Activated T-helper 17 cell treated with anti-CD3 and anti-CD28 coated beads, Interleukin-2, amount 50 U/mL, for 72 hours (primary cell): ENCODE measurements at places on chromosomes 7 and 10.
A peak's percentile ranks its signal among the peaks of the same experiment; 100 is the strongest.

DNA sequence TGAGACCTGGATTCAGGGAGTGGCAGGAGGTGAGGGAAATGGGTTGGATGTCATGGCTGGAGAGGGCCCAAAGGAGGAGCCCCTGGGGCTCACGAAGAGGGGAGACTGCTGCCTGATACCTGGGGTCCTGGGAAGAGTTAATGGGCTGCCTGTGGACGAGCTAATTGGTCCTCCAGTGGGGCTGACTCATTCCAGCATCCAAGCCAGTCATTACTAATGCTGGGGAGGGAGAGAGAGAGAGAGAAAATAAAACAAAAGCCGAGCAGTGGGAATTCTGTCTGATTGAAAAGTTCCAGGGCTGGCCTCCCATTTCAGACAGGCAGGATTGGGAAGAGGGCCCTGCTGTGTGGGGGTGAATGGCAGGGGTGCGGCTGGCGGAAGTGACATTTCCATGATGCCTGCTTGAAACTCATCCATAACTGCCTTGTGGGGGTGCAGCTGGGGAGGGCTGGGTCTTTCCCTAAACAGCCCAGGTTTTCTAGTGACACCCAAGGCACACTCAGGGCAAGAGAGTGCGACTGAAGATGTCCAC is 297.8 kb downstream of the RPS24 start:
- ATAC-seq = no peak

DNA sequence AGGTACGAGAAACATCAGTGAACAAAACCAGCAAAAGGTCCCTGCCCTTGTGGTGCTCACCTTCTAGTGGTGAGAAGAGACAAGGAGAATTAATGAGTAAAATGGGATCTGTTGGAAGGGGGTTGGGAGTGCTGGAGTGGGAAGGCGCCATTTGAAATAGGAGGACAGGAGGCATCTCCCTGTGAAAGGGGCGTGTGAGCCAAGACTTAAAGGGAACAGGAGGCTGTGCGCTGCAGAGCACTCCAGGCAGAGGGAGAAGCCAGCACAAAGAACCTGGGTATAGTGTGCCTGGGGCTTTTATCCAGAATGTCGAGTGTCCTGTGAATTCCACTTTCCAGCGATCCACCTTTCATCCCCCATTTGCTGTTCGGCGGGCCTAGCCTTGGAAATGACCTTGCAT is 497.9 kb upstream of the GALNT17 start:
- ATAC-seq = no peak

GRCh38 chr10:133442191-133442966 is 11.4 kb upstream of the SCART1 start:
- peak; percentile 91 for ATAC-seq

DNA sequence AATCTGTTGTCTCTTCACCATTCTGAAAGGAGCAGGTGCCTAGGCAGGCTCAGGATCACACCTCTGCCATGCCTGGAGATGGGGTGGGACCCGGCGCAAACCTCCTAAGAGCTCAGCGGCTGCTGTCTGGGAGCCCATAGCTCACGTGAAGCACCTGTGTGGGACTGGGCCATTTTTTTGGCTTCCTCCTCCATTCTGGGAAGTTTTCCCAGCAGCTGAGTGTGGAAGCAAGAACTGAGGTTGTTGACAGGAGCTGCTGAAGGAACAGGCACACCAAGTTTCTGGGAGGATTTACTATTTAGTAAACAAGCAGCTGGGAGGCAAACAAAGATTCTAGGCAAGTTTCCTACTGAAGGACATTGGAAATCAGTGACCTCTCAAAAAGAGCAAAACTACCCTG is 77.3 kb downstream of the FAM13C start:
- ATAC-seq = no peak

GRCh38 chr10:78875932-78876331 is 192.8 kb upstream of the ZMIZ1 start:
- no peak for ATAC-seq

DNA sequence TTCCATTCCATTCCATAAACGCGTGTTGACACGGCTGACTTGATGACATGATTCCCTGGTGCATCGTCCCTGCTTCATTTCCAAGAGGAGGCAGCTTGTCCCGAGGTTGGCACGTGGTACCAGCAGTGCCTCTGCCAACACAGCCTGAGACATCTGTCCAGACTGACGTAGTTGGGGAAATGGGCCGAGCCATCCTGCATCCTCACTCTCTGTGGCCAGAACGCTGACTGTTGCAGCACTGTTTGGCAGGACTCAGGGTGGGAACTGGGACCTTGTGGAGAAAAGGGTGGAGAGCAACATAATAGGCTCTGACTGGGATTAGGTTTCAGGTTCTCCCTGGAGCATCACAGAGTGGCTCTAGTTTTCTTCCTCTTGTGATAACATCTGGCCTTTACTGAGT is 118.6 kb upstream of the BTBD16 start:
- ATAC-seq = no peak

GRCh38 chr10:31413325-31413724 is 94.3 kb downstream of the ZEB1 start:
- ATAC-seq = no peak
